Endothelial cell of coronary artery (primary cell): ENCODE measurements at places on chromosomes 6 and 20. TPM values are rescaled to one million over a fixed set of nuclear protein-coding genes. Genes with fewer than 3 reads are reported as not detected.

The DDX27 gene
- 25.6 and 30.5 TPM in 2 replicates for total RNA-seq

The PCED1A gene
- 9.4 and 19.0 TPM in 2 replicates for total RNA-seq

The LRRC1 gene
- 4.7 and 5.7 TPM in 2 replicates for total RNA-seq

The TXLNB gene
- total RNA-seq: 0.18 and 0.19 TPM in 2 replicates

The TSHZ2 gene
- not detected in 2 replicates for total RNA-seq

The CCN5 gene
- total RNA-seq: 0.09 and 0.66 TPM in 2 replicates

The MRAP2 gene
- 0.38 and 4.6 TPM in 2 replicates for total RNA-seq

The NT5E gene
- 80.8 and 159 TPM in 2 replicates for total RNA-seq

The BTNL2 gene
- total RNA-seq: not detected in 2 replicates

The DCDC2 gene
- not detected in 2 replicates for total RNA-seq

The TCP11 gene
- 0.09 TPM in 1 of 2 replicates, not detected in the other for total RNA-seq

The CDS2 gene
- total RNA-seq: 26.6 and 32.6 TPM in 2 replicates

The HLA-DQA1 gene
- not detected in 2 replicates for total RNA-seq

The POU5F1 gene
- not detected in 2 replicates for total RNA-seq

The ID4 gene
- under 0.01 and 3.7 TPM in 2 replicates for total RNA-seq

The OR12D2 gene
- total RNA-seq: not detected in 2 replicates

The ABHD16B gene
- total RNA-seq: not detected in 2 replicates

The PM20D2 gene
- total RNA-seq: 5.8 and 6.8 TPM in 2 replicates

The BTBD9 gene
- total RNA-seq: 7.3 and 8.3 TPM in 2 replicates

The PSORS1C1 gene
- 4.8 and 11.9 TPM in 2 replicates for total RNA-seq

The C4B gene
- 0.63 and 1.8 TPM in 2 replicates for total RNA-seq

The ARFGEF3 gene
- 1.7 and 4.8 TPM in 2 replicates for total RNA-seq

The PAK5 gene
- not detected in 2 replicates for total RNA-seq

The ANGPT4 gene
- total RNA-seq: not detected in 2 replicates

The HEY2 gene
- total RNA-seq: 1.1 and 4.1 TPM in 2 replicates

The SUMO4 gene
- 1.1 and 1.8 TPM in 2 replicates for total RNA-seq

The TRIM31 gene
- not detected in 2 replicates for total RNA-seq

The PI3 gene
- not detected in 2 replicates for total RNA-seq

The FAM83D gene
- total RNA-seq: 9.0 and 28.2 TPM in 2 replicates

The SLC9A8 gene
- 6.8 and 8.0 TPM in 2 replicates for total RNA-seq

The PTCHD4 gene
- total RNA-seq: 2.7 and 8.4 TPM in 2 replicates

The NCOA7 gene
- 26.4 and 62.9 TPM in 2 replicates for total RNA-seq

The RGS19 gene
- 17.0 and 17.5 TPM in 2 replicates for total RNA-seq

The ZSCAN16 gene
- 11.8 and 12.1 TPM in 2 replicates for total RNA-seq

The PKIB gene
- not detected in 2 replicates for total RNA-seq

The EYA2 gene
- not detected in 2 replicates for total RNA-seq

The ULBP1 gene
- 0.09 and 1.1 TPM in 2 replicates for total RNA-seq

The BMP5 gene
- total RNA-seq: not detected in 2 replicates

The MROH8 gene
- 0.38 and 0.45 TPM in 2 replicates for total RNA-seq

The CTCFL gene
- total RNA-seq: under 0.01 TPM in 1 of 2 replicates, not detected in the other

The GRM1 gene
- total RNA-seq: under 0.01 TPM in 2 replicates

The MTO1 gene
- total RNA-seq: 19.2 and 27.9 TPM in 2 replicates

The RSPO3 gene
- total RNA-seq: 0.90 and 1.0 TPM in 2 replicates

The OR2B3 gene
- total RNA-seq: not detected in 2 replicates

The NKAPL gene
- total RNA-seq: 0.27 and 0.85 TPM in 2 replicates

The SLC22A23 gene
- total RNA-seq: 4.4 and 9.0 TPM in 2 replicates

The PGC gene
- not detected in 2 replicates for total RNA-seq

The DSP gene
- total RNA-seq: under 0.01 and 10.5 TPM in 2 replicates

The FAM162B gene
- 0.09 and 0.19 TPM in 2 replicates for total RNA-seq

The PGM3 gene
- 77.1 and 106 TPM in 2 replicates for total RNA-seq

The PCSK2 gene
- total RNA-seq: not detected in 2 replicates

The CRISP1 gene
- total RNA-seq: not detected in 2 replicates

The LRRC73 gene
- total RNA-seq: 0.18 and 0.19 TPM in 2 replicates

The HCRTR2 gene
- total RNA-seq: not detected in 2 replicates

The RIPPLY2 gene
- not detected in 2 replicates for total RNA-seq

The RAET1G gene
- total RNA-seq: 0.18 and 0.56 TPM in 2 replicates
